ENCODE measurements at places on chromosomes 4 and X. TPM values are rescaled to one million over a fixed set of nuclear protein-coding genes. Genes with fewer than 3 reads are reported as not detected.

- no peaks in the 10 kb centered on the region for H3K36me3 ChIP-seq
- no peak for DNase-seq
- H3K27me3 ChIP-seq: no peaks in the 10 kb centered on the region
- H3K27ac ChIP-seq: no peak overlapping the region
Measured at GRCh38 chr4:70734971-70735370, 13.2 kb downstream of the RUFY3 start.

GRCh38 chr4:42398871-42399331 lies 1.6 kb downstream of the SHISA3 start:
- H3K36me3 ChIP-seq: no peaks in the 10 kb centered on the region
- peak; percentile 84 for DNase-seq
- peaks cover 68% of the 10 kb centered on the region for H3K27me3 ChIP-seq
- H3K4me3 ChIP-seq: peak overlapping the region; percentile 92
- H3K27ac ChIP-seq: no peak overlapping the region

- no peak overlapping the region for H3K4me3 ChIP-seq
- no peak overlapping the region for H3K27ac ChIP-seq
- no peak for DNase-seq
- H3K36me3 ChIP-seq: no peaks in the 10 kb centered on the region
- no peaks in the 10 kb centered on the region for H3K27me3 ChIP-seq
- H3K4me1 ChIP-seq: no peaks in the 10 kb centered on the region
Measured at GRCh38 chrX:134144231-134144630, 92.8 kb upstream of the CCDC160 start.

DNA sequence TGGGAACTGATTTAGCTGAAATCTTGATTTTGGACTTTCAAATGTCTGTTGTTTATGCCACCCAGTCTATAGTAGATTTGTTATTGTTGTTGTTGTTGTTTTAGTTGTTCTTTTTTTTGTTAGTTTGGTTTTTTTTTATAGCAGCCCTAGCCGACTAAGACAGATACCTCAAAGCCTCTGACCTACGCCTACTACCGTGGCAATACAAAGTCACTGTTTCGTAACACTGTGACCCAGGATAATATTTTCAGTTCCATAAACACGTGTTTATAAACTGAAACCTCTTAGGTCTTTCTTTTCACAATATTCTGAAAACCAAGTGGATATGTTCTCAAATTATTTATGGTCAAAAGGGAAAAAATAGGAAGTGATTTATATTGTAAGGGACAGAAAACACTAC lies 32.8 kb downstream of the VCX2 start:
- H3K27me3 ChIP-seq: no peaks in the 10 kb centered on the region
- no peaks in the 10 kb centered on the region for H3K36me3 ChIP-seq
- H3K4me3 ChIP-seq: no peak overlapping the region
- H3K4me1 ChIP-seq: no peaks in the 10 kb centered on the region

DNA sequence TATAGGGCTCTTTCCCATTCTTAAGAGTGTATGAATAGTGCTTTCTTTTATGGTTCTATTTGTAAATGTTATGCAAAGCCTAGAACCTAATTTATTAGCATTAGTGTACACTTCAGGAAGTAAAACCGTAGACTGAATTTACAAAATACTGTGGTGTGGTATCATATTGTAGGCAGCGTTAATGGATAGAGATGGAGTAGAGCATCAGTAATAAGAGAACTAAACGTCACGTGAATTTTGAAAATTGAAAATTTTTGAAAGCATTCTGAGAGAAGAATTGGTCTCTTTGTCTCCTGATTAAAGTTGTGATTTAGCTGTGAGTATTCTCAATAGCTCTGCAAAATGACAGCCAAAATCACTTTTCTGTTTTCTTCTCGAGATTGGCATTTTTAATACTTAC lies 2.9 kb downstream of the STIM2 start:
- no peak for DNase-seq
- no peaks in the 10 kb centered on the region for H3K27me3 ChIP-seq
- peaks cover 11% of the 10 kb centered on the region for H3K4me1 ChIP-seq

DNA sequence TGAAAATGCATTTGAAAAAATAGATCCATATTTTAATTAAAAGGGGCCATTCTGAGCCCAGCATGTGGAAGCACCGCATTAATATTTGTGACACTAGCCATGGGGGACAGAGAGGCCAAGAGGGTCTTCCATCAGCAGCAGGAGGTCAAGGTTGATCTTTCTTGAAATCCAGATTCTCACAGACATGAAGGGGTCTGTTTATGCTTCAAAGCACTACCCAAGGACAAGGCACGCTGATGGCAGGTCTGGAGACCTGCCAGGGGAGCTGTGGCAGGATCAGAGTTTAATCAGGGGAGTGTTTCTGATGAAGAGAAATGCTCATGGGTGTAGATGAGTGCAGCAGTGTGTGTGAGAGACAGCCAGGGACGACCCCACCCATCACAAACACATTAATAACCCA lies 243.3 kb downstream of the LDB2 start:
- H3K27me3 ChIP-seq: no peaks in the 10 kb centered on the region
- H3K36me3 ChIP-seq: no peaks in the 10 kb centered on the region
- H3K4me3 ChIP-seq: no peak overlapping the region
- no peaks in the 10 kb centered on the region for H3K4me1 ChIP-seq

GRCh38 chrX:139766545-139766983 lies 58.6 kb upstream of the MCF2 start:
- no peaks in the 10 kb centered on the region for H3K27me3 ChIP-seq
- no peak for DNase-seq
- no peaks in the 10 kb centered on the region for H3K4me1 ChIP-seq

DNA sequence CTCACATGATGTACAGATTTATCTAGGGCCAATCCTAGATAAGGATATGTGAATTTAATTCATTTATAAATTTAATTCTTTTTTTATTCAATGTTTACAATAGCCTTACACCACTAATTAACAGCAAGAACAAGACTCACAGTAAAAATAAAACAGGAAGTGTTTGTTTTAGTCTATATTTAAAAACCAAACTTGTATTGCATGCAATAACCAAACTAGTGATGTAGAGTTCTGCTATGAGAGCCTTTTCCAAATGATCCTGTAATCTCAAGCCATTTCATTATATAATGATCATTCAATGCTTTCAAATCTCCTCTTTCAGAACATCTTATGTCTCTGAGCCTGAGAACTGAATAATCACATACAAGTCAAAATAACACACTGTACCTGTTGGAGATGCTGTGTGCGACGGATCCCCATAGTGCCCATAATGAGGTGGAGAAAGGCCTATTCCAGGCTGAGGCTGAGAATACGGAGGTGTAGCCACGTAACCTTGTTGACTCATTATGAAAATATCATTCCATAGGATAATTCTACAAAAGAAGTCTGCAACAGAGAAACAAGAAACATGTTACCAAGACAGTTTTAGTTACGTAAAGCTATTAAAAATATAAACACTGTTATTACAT lies 2.6 kb downstream of the SEC24D start:
- H3K27me3 ChIP-seq: no peaks in the 10 kb centered on the region
- peak overlapping the region; percentile 94 for H3K4me3 ChIP-seq
- no peaks in the 10 kb centered on the region for H3K4me1 ChIP-seq

DNA sequence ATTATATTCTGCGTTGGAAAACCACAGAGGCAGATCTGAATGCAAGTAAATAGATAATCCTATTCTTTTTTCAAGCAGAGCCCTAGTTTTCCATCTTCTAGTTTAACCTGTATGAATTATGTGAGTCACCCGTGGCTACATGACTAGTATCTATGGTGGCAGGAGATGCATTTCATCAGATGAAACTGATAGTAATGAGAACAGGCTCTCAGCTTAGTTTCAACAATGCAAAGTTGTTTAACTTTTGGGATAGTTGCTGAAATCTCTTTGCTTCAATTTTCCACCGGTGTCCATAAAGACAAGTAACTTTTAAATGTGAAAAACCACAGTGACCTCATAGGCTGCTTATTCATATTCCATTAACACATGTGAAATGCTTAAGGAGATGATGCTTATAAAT lies 1317.4 kb upstream of the TENM3 start:
- DNase-seq: no peak
- H3K36me3 ChIP-seq: no peaks in the 10 kb centered on the region
- no peaks in the 10 kb centered on the region for H3K27me3 ChIP-seq
- H3K4me3 ChIP-seq: no peak overlapping the region
- no peak overlapping the region for H3K27ac ChIP-seq

GRCh38 chr4:10403633-10404445 lies 53.4 kb downstream of the ZNF518B start:
- H3K4me3 ChIP-seq: no peak overlapping the region
- DNase-seq: peak; percentile 67
- H3K27me3 ChIP-seq: no peaks in the 10 kb centered on the region

GRCh38 chrX:154761977-154762536 lies 607 bp upstream of the DKC1 start:
- H3K4me1 ChIP-seq: no peaks in the 10 kb centered on the region
- H3K36me3 ChIP-seq: peaks cover 22% of the 10 kb centered on the region
- H3K27me3 ChIP-seq: no peaks in the 10 kb centered on the region
- peak overlapping the region; percentile 92 for H3K4me3 ChIP-seq
- DNase-seq: no peak
- peak overlapping the region; percentile 72 for H3K27ac ChIP-seq

DNA sequence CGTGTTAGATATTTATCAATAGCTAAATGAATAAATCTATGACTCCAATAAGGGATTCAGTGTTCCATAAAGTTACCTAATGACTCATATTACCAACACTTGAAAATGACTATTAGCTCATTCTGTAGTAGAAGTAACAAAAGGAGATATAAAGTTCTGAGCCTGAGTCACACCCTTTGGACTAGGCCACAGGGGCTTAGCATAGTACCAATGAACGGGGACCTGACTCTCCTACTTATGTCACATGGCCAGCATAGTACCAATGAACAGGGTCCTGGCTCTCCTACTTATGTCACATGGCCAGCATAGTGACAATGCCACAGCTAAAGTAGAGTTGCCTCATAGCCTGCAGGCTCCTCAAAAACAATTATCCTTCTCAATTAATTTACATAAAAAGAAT lies 43.7 kb downstream of the MAGEB16 start:
- no peaks in the 10 kb centered on the region for H3K27me3 ChIP-seq
- no peak overlapping the region for H3K4me3 ChIP-seq
- H3K4me1 ChIP-seq: no peaks in the 10 kb centered on the region
- no peaks in the 10 kb centered on the region for H3K36me3 ChIP-seq
- H3K27ac ChIP-seq: no peak overlapping the region

- H3K27me3 ChIP-seq: no peaks in the 10 kb centered on the region
- no peak for DNase-seq
- H3K4me3 ChIP-seq: no peak overlapping the region
Measured at GRCh38 chr4:70895811-70896491, 6.2 kb upstream of the MOB1B start.

DNA sequence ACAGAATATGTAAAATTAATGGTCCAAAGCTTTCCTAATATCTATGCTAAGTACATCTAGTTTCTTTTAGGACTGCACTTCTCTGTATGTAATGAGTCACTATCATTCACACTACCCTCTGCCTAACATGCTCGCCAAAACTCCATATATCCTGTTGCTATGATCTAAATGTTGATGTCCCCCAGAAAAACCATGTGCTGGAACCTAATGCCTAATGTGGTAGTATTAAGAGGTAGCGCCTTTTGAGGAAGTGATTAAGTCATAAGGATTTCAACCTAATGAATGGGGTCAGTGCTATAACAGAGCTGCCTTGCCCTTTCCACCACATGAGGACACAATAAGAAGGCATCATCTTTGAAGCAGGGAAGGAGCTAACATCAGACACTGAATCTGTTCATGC lies 34.9 kb upstream of the NFKB1 start:
- no peak overlapping the region for H3K4me3 ChIP-seq
- no peaks in the 10 kb centered on the region for H3K36me3 ChIP-seq
- H3K27ac ChIP-seq: no peak overlapping the region
- no peaks in the 10 kb centered on the region for H3K4me1 ChIP-seq
- DNase-seq: no peak

- H3K4me3 ChIP-seq: no peak overlapping the region
- peaks cover 7% of the 10 kb centered on the region for H3K4me1 ChIP-seq
- no peaks in the 10 kb centered on the region for H3K36me3 ChIP-seq
- H3K27ac ChIP-seq: no peak overlapping the region
- DNase-seq: no peak
- H3K27me3 ChIP-seq: peaks cover 19% of the 10 kb centered on the region
Measured at GRCh38 chr4:74206088-74206825, 48.3 kb downstream of the MTHFD2L start.

DNA sequence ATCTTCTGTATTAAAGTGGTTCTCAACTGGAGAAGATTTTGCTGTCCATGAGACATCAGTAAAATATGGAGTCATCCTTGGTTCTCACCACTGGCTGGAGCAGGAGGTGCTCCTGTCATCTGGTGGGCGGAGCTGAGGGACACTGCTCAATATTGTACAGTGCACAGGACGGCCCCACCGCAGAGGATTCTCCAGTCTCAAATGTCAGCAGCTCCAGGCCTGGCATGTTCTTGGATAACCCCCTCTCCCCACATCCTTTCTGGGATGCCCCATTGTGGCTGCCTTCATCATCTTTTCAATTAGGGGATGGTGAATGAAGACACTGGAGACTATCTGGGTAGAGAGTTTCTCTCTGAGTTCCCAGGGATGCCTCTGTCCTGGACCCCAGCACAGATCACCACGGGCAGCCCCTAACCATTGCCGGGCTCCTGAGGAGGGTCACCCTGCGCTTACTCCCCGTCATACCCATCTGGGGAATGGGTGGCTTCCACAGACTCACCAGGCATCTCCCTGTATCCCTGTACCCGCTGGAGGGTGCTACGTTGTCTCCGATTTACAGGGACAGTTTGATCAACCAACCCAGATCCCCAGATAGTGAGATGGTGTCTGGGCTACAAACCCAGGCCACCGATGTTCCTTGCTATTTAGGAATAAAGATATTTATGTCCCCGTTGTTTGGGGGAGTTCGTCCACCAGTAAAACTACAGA lies 21.9 kb upstream of the P2RY8 start:
- H3K27me3 ChIP-seq: no peaks in the 10 kb centered on the region
- H3K4me3 ChIP-seq: no peak overlapping the region
- no peaks in the 10 kb centered on the region for H3K36me3 ChIP-seq
- DNase-seq: no peak
- H3K27ac ChIP-seq: no peak overlapping the region
- no peaks in the 10 kb centered on the region for H3K4me1 ChIP-seq

GRCh38 chrX:12722314-12722713 lies 68.9 kb upstream of the PRPS2 start:
- H3K4me3 ChIP-seq: no peak overlapping the region
- DNase-seq: no peak
- no peaks in the 10 kb centered on the region for H3K4me1 ChIP-seq
- no peaks in the 10 kb centered on the region for H3K36me3 ChIP-seq

Gene UGT2B17
- not detected for total RNA-seq

Gene KCTD8
- 0.88 TPM for total RNA-seq

Gene GAGE2A
- total RNA-seq: not detected

Gene GLRA2
- total RNA-seq: not detected

Gene TEX13C
- 0.07 TPM for total RNA-seq

Gene ARX
- total RNA-seq: not detected

Gene NRK
- 0.51 TPM for total RNA-seq

Gene PTCHD1
- total RNA-seq: 1.8 TPM

Gene NCAPG
- 47.4 TPM for total RNA-seq

Gene CFAP299
- not detected for total RNA-seq

Data from endodermal cell (in vitro differentiated cells).